SW480 (cell line): ENCODE measurements at places on chromosomes 12 and 14.

DNA sequence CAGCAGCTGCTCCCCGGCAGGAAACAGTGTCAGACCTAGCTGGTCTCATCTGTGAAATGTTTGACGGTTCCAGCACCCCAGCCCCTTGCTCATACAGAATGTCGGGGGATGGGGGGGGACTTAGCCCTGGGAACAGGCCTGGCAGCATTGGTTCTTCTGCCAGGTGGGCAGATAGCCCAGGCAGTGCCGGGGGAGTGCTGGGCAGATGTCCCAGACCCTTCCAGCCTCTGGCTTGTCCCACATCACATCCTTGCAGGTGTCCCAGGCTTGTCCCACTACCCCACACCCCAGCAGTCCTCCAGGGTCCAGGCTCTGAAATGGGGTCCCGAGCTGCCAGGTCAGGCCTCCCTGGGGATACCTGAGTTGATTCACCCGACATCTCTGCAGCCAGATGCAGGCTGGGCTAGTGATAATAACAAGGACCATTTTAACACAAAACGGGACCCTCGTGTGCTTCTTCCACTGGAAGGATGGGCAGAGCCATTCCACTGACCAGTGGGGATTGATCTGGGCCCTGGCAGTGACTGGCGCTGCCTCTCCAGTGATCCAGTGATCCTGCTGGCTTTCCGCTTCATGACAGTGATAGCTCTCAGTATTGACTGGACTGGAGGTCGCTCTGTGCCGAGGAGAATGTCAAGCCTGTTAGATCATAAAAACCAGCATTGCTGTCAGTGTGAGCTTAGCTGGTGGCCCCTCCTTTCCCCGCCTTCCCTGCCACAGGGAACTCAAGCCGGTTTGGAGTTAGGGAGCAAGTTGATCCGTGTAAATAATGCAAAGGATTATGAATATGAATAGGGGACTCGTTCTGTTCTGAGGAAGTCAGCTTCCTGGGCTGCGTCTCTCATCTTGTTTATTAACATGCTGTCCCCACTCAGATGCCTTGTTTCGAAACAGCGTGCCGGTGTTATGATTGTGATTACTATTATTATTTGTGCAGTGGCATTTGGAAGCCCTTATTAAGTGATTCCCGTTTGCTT is 180.6 kb downstream of the AACS start:
- no peak for DNase-seq

DNA sequence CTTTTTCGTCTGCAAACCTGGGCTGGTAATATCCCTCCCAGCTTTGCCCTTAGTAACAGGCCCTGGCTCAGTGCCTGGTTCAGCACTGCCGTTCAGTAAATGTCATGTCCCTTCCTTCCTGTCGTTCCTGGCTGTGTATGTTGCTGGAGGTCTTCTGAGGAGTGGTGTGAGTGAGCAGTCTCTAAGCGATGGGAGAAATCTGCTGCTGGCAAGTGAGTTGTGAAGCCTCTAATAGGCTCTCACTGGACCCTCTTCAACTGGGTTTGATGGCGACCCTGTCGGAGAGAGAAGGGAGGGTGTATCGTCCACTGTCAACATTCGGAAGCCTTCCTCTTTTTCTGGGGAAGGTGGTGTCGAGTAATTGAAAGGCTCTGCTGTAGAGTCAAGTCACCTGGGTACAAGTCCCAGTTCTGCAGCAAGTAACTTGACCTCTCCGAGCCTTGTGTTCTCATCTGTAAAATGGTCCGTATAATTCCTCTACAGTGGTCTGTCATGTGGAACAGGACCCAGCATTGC is 62.8 kb downstream of the HRK start:
- DNase-seq, result no peak

DNA sequence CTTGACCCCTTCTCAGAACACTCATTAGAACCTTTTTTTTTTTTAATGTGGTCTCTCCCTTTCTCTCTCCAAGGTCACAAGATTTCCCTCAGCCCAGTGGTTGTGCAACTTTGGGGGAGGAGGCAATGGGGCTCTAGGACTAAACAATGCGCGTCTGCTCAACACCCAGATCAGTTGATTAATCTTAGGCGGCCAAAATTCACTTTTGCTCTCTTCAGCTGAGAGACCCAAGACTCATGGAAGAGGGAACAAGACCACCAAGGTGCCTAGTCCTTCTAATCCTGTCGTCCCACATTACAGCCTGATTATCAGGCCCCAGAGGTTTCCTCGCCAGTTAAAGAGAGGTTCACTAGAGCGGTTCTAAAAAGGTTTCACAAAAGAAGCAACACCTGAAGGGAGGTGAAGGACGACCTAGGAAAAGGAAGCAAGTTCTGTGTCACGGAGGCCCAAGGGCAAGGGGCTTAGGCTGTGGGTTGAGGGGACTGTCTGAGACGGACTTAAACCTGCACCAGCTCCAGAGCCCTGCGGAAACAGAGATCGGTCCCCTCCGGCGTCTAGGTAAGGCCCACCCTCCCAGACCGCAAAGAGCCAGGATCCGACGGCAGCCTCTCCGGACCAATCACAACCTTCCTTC is 824 bp upstream of the TARBP2 start:
- no peak for DNase-seq

DNA sequence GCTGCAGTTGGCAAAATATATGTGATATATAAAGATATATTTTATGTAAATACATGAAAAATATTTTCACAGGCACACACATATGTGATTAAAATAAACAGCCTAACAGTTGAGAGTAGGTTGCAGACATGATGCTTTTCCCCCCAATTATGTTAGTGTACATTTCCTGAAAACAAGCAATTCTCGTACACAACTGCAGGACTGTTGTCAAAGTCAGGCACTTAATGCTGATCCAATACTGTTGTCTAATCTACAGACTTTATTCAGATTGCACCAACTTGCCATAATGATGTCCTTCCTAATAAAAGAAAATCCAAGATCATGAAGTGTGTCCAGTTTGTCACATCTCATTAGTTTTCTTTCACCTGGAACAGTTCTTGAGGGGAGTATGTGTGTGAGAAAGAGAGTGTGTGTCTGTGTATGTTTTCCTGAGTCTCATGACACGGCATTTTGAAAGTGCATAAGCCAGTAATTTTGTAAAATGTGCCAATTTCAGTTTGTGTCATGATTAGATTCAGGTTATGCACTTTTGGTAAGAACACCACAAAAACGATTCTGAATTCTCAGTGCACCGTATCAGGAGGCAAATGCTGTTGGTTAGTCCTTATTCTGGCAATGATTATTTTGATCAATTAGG is 16.5 kb upstream of the SEL1L start:
- DNase-seq, result no peak

GRCh38 chr14:59728304-59728703 is 142.3 kb downstream of the RTN1 start:
- DNase-seq, result no peak

GRCh38 chr12:125220404-125221273 is 155.4 kb downstream of the AACS start:
- no peak for DNase-seq

GRCh38 chr12:53380794-53381730 is 1.1 kb downstream of the SP1 start:
- DNase-seq, result peak; percentile 57

DNA sequence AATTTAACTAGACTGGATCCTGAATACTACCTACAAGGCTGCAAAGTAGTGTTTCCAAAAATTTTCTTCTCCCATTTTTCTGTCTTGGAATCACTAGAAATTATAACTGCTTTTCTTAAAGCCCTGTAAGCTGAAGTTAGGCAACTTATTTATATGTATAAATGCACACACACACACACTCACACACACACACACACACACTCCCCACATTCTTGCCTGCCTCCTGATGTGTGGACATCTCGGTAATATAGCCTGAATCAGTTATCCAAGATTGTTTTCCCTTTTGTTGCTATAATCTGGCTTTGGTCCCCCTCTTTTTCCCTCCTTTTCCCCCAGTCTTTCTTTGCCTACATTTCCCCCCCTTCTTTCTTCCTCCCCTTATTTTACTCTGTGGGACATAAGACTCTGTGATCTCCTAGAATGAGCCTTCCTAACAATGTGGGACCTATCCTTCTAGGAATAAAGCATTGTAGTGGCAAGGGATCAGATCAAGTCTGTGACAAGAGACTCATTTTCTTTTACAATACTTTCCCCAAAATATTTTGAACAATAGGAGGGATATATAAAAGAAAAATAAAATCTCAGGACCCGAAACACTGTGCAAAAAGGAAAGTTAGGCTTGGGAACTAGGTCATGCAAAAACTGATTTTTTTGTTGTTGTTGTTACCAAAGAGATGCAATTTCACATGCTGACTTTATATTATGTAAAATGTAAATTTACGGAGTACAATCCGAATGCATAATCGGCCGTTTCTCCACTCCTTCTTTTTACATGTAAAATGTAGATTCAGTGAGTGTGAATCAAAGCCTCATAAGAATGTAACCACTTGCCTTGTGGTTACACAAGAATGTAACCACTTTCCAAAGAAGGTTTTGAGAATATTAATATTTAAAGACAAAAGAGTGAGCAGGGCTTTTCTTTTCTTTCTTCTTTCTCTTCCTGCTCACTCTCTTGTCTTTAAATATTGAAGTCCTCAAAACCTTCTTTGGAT is 26.3 kb upstream of the CD69 start:
- no peak for DNase-seq

- DNase-seq, result peak; percentile 82
Observed at GRCh38 chr14:92729634-92730358, 18.6 kb downstream of the LGMN start.

DNA sequence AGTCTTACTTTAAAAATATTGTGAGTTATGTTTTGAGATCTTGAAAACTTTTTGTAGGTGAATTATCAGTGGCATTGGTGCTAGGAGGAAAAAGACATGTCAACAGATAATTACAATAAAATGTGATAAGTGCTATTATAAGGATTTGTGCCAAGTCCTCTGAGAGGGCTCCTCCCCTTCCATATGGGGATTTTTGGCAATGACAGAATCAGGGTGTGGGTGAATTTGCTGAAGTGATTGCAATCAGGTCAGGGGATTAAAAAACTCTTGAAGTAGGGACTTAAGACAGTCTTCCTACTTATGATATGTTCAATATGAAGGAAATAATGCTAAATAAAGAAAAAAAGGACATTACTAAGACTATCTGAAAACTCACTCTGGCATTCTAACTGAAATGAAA is 122.5 kb downstream of the SLC15A5 start:
- no peak for DNase-seq

DNA sequence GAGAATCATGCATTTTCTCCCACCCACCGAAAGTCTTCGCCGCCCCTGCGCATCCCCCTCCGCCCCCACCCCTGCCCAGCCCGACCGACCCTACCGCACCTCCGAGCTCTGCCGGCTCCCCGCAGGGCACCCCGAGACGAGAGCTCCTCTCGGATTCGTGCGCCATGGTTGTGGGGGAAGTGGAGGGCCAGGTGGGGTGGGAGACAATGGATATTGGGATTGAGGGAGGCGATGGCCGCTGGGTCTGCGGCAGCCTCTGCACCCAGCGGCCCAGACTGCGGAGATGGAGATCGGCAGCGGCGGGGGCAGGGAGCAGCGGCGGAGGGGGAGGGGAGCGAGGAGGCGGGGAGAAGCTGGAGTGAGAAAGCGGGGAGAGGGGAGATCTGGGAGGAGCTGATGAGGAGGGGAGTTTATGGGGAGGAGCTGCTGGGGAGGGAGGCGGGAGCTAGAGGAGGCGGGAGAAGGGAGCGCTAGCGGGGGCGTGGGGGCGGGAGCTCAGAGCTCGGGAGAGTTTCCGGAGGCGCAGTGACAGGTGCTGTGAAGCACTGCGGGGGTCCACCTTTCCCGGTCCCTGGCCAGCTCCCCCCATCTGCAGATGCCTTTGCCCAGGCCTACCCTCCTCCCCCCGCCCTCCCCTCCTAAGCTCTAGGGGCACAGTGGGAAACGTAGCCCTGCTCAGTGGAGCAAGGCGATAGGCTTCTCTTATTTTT is at the start of gene SALL2:
SALL2 (minus strand) TSS at position 385 of the 710 bp plus-strand sequence; CDS start at position 166, 219 bp downstream.
- peak; percentile 46 for DNase-seq

GRCh38 chr12:99383258-99383657 is 264.3 kb upstream of the GARIN6 start:
- DNase-seq, result no peak

- DNase-seq, result peak; percentile 84
Observed at GRCh38 chr14:77094672-77095284, 3.3 kb upstream of the CIPC start.

- DNase-seq, result no peak
Observed at GRCh38 chr12:102342281-102343006, 137.9 kb downstream of the IGF1 start.

DNA sequence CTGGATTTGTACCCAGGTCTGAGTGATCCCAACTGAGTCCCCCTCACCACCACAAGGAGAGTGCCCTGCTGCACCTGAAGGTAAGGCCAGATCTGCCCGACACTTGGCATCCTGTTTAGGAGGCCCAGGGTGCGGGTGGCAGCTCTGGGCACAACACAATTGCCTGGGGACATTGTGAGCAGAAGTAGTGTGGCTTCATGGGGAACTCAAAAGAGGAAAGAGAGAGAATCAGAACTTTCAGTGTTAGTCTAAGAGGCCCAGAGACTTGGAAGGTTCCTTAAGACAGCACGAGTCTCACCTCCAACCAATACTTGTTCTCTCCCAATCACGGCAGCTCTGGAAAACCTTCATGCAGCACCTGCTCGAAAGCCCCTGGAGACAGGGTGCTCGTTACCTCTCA is 6.6 kb upstream of the SLC8B1 start:
- DNase-seq, result no peak

- peak; percentile 43 for DNase-seq
Observed at GRCh38 chr12:109387425-109388166, 39.9 kb downstream of the MYO1H start.

- no peak for DNase-seq
Observed at GRCh38 chr14:105091054-105091516, 25.9 kb upstream of the GPR132 start.

DNA sequence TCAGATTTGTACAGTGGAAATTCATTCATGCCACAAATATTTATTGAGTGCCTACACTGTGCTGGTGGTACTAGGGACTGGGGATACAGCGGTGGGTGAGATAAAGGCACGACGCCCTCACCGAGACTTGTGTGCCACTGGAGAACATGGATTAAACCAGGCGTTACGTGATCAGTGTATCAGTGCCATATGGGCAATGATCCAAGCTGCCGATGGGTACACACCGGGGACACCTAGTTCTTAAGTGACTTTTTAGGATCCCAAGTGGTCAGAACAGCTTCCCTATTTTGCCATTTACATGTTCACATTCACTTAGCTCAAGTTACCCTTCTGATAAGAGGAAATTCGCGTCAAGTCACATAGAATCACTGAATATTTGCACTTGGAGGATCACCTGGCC is 236.7 kb downstream of the CACNA1C start:
- DNase-seq, result no peak

GRCh38 chr12:6364044-6364374 is 11.4 kb downstream of the SCNN1A start:
- DNase-seq, result no peak

- no peak for DNase-seq
Observed at GRCh38 chr12:92363295-92364146, 217.9 kb upstream of the BTG1 start.
